ENCODE measurements at places on chromosomes 2 and 18. TPM values are rescaled to one million over a fixed set of nuclear protein-coding genes. Genes with fewer than 3 reads are reported as not detected.

The CHAC2 gene
- total RNA-seq, result 5.0 TPM

The ASXL3 gene
- total RNA-seq, result not detected

The ST8SIA5 gene
- total RNA-seq, result not detected

The CPLX4 gene
- total RNA-seq, result not detected

The ACOXL gene
- total RNA-seq, result 10.7 TPM

The MARCO gene
- total RNA-seq, result not detected

The CFAP65 gene
- not detected for total RNA-seq

The CD8A gene
- 0.28 TPM for total RNA-seq

The ZNF236 gene
- total RNA-seq, result 10.8 TPM

The FN1 gene
- 42.5 TPM for total RNA-seq

The FAM228A gene
- not detected for total RNA-seq

The OBSL1 gene
- 161 TPM for total RNA-seq

The CERKL gene
- 1.6 TPM for total RNA-seq

The HAUS1 gene
- total RNA-seq, result 25.3 TPM

The CD226 gene
- 0.13 TPM for total RNA-seq

The ASB18 gene
- not detected for total RNA-seq

The FBLN7 gene
- total RNA-seq, result 0.70 TPM
